ENCODE measurements at places on chromosomes 6 and 20. TPM values are rescaled to one million over a fixed set of nuclear protein-coding genes. Genes with fewer than 3 reads are reported as not detected.

BANF2 gene
- not detected for total RNA-seq

RIPOR2 gene
- 0.42 TPM for total RNA-seq

SIGLEC1 gene
- total RNA-seq, result not detected

RNF182 gene
- total RNA-seq, result 0.30 TPM

CRISP2 gene
- not detected for total RNA-seq

HDDC2 gene
- total RNA-seq, result 51.7 TPM

EFCAB8 gene
- total RNA-seq, result under 0.01 TPM

SPATS1 gene
- not detected for total RNA-seq

PPP1R3G gene
- total RNA-seq, result 1.5 TPM

TMEM74B gene
- total RNA-seq, result not detected

NKX2-4 gene
- total RNA-seq, result not detected

AGPAT4 gene
- total RNA-seq, result 6.4 TPM

EPPIN gene
- total RNA-seq, result not detected

MEP1A gene
- total RNA-seq, result not detected

IL17F gene
- not detected for total RNA-seq

RNF39 gene
- not detected for total RNA-seq

All from smooth muscle cell of the umbilical artery (primary cell).